ENCODE measurements at places on chromosomes 2 and 18.
A peak's percentile ranks its signal among the peaks of the same experiment; 100 is the strongest.

DNA sequence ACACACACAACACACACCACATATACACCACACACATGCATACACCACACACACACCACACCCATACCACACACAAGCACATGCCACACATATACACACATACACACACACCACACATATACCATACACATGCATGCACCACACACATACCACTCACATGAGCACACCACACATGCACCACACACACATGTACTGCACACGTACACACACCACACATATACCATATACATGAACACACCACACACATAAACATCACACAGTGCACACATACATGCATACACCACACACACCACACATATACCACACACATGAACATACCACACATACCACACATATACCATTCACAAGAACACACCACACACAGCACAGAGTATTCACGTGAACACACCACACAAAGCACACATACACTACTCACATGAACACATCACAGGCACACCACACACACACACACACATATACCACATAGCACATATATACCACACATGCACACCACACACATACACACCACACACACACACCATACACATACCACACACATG lies 219.9 kb upstream of the RAB6C start:
- no peak for DNase-seq

DNA sequence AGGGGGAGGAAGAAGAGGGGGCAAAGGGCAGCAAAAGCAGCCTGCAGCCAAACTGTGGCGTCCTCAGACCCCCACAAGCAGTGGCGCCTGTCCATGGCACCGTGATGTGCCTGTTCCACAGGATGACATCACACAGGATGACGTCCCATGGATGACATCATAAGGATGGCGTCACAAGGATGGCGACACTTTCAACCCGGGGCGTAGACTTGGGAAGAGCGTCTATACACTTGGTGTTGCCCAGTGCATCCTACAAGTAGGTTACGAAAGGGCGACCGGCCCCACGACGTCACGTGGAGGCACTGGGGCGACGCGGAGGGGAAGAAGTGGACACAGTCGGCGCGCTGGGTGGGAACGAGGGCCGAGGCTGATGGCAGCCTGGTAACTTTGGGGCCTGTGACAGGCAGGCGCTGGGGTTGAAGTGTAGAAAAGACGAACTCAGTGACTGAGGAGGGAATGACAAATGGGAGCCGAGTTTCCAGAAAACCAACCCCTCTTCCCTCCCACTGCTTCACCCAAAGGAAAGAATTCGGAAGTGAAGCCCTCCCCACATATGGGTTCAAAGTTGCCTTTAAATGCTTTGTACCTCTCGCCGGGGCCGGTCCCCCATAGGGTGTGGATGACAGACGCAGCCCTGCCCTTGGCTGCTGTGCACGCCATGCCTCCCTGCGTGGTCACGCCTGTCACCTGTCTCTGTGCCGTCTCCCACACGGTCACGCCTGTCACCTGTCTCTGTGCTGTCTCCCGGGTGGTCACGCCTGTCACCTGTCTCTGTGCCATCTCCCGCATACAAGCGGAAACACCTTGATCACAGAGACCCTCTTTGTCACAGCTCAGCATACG lies 13.4 kb upstream of the KCNG2 start:
- DNase-seq = no peak

DNA sequence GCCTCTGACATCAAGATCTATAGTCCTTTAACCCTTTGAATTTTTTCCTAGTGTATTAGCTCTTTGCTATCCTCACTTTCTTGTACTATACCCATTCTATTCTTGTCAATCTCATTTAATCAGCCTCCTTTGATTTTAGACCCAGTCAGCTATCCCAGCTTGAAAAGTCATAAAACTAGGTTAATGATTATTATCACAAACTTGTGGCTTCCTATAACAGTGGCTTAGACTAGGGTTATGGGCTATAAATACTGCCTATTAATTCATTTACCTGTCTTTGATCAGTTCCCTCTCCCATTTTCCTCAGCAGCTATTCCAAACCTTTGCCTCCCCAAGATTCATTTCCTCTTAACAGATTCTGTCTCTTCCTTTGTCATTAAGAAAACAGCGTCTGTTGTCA lies 174.8 kb downstream of the UBR3 start:
- DNase-seq = no peak

DNA sequence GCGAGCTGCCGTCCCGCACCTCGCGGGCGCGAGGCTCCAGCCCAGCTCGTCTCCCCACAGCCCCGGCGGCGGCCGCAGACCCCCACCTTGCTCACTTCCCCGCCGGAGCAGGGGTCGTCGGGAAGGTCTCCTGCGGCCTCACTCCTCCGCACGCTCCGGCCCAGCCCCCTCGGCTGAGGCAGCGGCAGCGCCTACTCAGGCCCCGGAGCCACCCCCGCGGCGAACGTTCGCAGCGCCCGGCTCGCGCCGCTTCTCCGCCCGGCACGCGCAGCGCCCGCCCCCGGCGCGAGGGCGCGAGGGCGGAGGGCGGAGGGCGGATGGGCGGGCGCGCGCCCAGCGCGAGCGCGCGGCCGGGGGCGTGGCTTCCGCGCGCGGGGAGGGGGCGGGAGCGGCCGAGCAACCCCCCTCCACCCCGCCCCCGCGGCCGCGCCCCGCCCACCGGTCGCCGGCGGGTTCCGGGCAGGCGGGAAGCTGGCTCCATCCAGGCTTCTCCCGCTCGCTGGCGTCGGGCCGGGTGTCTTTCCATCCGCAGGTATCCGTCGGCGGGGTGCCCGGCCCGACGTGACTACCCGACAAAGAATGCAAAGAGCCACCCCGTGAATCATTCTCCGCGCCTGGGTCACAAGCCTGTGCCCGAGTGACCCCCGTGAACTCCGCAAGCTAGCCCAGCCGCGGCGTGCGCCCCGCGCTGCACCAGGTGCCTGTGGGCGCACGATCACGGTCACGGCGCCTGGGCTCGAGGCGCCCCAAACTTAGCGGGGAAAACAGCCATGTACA lies at the start of gene DTNB:
TSS of gene DTNB (minus strand) at position 278 of the 777 bp plus-strand sequence. CDS start 20,917 bp downstream, outside the sequence.
- peak; percentile 14 for DNase-seq

DNA sequence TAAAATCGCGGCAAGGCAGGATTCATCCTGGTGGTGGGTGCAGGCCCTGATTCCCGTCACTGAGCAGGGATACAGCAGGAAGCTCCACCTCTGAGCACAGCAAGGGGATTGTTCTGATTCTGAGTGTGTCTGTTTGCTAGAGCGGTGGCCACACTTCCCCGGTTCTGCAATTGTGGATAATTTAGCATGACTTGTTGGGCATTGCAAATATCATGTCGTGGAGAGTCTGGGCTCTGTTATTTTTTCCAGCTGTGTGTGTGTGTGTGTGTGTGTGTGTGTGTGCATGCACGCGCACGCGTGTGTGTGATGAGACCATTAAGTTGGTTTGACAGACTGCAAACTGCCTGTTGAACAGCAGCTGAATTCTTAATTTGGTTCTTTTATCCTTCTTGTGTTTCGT lies 4.1 kb upstream of the TMEM18 start:
- no peak for DNase-seq

GRCh38 chr2:100846716-100847115 lies 26.8 kb downstream of the NPAS2 start:
- no peak for DNase-seq

GRCh38 chr2:19246496-19246895 lies 111.9 kb downstream of the OSR1 start:
- no peak for DNase-seq

DNA sequence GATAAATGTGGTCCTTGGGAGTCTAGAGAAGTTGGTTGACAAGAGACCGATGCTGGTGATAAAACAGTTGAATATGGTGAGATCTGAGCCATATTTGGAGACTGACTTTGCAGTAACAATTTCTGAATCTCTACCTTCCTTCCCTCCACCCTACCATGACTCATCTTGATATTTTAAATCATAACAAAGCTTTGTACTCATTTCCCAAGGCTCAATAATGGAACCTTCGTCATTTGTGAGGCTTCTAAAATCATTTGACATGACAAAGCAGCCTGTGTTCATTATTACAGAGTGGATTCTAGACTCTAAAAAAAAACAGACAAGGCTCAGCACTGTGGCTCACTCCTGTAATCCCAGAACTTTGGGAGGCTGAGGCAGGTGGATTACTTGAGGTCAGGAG lies 38.5 kb upstream of the PDCL3 start:
- DNase-seq = no peak

DNA sequence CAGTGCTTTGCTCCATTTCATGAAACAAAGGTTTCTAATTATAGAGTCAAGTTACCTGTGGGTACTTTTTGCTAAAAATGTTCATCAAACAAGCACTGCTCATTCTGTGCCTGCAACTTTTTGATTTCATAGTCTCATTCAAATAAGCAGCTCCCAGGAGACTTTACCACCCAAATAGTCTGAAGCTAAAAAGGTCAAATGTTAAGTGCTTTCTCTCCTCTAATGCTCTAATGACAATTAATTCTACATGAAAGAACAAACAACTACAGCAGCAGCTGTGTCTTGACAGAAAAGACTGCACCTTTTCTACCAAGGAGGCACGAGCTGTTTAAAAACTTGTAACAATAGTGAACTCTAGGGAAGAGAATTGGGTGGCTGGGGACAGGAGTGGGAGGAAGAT lies 65.3 kb downstream of the CCDC93 start:
- no peak for DNase-seq

- no peak for DNase-seq
Observed at GRCh38 chr18:58026395-58026794, 17.6 kb upstream of the NEDD4L start.

GRCh38 chr2:104125096-104125495 lies 728.8 kb upstream of the POU3F3 start:
- DNase-seq = no peak

GRCh38 chr2:27211241-27211942 lies 449 bp upstream of the ATRAID start:
- peak; percentile 30 for DNase-seq

GRCh38 chr2:102082571-102083392 lies 59.8 kb upstream of the IL1R1 start:
- no peak for DNase-seq

DNA sequence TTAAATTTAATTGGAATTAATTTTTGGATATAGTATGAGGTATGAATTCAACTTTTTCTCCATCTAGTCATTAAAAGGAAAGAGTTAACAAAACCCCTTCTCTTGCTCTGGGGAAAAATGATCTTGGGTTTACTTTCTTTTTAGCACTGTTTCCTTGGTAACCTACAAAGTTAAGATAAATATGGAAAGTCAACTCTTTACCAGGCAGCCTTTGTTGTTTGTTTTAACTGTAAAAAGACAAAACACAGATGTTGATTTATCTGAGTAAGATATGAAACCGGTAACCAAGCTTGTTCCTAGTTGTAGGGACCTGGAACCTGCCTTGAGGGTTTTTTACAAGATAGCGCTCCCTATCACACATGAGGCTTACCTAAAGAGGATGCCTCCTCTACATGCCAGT lies 10.1 kb upstream of the SANBR start:
- no peak for DNase-seq

DNA sequence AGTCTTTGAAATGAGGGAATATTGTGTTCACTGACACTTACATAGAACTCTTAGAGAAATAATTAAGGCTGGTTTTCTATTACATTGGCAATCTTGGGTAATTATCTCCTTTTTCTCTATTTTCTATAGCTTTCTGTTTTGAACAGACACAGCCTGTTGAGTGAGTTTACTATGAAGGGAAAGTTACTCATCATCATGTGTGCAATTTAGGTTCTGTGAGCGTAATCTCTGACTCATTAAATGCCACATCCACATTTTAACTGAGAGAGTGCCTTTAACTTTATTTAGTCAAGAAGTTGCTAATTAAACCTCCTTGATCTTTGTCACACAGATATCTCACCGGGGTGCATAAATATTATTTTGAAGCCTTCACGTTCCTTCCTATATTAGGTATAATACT lies 174.0 kb upstream of the SLC8A1 start:
- DNase-seq = no peak

GRCh38 chr2:73212448-73213176 lies 1.4 kb upstream of the SMYD5 start:
- peak; percentile 48 for DNase-seq

- no peak for DNase-seq
Observed at GRCh38 chr2:173457366-173457765, 102.7 kb downstream of the CDCA7 start.

GRCh38 chr2:153487448-153487847 lies 8.9 kb upstream of the RPRM start:
- no peak for DNase-seq

GRCh38 chr2:226066391-226066790 lies 666.9 kb downstream of the NYAP2 start:
- DNase-seq = no peak

GRCh38 chr2:40256649-40257048 lies 195.2 kb downstream of the SLC8A1 start:
- DNase-seq = no peak

GRCh38 chr2:159326569-159327255 lies 40.2 kb upstream of the WDSUB1 start:
- no peak for DNase-seq

GRCh38 chr2:119827866-119828507 lies 68.3 kb downstream of the PTPN4 start:
- DNase-seq = no peak

DNA sequence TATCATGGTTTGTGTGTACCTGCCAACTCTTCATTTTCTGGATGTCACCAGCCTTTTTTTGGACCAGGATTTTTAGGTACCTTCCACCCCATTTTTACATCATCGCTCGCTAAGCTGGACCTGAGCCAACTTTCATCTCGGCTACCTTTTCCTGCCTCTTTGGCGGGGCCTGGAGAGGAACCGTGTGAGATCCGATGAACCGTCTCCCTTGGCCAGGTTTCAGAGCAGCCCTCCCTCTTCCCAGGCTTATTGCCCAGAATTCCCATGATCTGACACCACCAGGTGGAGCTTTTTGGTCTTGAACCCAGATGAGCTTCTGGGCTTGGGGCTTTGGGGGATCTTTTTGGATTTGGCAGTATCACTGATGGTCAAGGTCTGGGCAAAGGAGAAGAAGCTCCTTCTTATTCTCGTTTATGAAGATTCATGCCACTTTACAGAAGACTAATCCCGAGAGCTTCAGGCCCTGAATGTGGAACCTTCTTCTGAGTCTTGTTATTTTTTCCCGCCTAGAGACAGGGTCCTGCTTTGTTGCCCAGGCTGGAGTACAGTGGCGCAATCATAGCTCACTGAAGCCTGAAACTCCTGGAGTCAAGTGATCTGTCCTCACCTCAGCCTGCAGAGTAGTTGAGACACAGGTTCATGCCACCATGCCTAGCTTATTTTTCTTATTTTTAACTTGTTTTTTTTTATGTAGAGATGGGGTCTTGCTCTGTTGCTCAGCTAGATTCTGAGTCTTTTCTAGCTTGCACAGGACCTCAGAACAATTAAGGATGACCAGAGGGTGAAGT lies 50.4 kb downstream of the GATA6 start:
- no peak for DNase-seq

- no peak for DNase-seq
Observed at GRCh38 chr2:128299628-128300027, 19.0 kb downstream of the HS6ST1 start.

All from thymus (tissue), 14 donors.